ENCODE measurements at places on chromosomes 5 and 9.

DNA sequence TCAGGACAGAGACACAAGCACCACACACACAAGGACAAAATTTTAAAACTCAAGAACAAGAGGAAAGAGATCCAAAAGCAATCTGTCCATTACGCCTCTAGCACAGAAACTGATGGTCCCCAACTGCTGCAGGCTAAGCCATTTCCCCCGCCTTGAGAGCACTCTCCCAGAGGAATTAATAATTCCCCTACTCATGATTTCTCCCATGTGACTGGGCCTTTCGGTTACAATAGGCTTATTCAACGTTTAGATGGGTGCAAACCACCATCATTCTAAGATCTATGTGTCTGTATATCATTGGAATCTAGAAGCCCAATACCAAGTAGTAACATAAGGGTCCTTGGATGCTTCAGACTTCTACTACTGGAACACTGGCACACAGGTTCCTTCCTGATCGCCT lies 18.8 kb downstream of the BRD8 start:
- no peak for DNase-seq

DNA sequence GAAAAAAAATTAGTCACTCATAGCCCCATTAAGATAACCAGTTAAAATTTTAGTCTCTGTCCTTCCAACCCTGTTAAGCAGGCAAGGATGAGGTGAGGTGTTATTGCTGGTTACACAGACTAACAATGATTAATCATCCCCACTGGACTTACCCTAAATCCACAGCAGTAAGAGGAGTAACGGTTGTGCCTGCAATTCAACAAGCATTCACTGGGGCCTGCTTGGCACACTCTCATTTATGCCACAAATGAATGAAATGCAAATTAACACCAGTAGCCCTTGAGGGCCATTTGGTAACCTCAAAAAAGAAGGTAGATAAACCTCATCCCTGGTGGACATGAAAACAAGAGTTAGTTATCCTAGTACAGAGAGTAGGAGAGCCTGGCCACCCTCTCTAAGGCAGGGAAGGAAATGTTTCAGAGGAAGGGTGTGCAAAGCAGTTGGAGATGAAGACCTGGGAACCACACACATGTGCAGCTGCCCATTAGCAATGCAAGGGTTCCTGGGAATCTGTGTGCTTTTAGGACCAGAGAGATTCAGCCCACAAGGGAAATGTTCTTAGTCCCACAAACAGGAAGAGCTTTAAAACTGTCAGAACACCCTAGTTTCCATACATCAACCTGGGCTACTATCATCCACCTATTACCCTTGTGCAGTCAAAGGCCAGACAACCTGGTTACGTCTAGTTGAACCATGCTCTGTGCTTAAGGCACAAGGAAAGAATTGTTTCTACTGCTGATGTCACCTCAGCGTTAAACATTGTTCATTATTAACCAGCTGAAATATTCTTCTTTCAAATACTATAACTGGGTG lies 7.7 kb downstream of the LHFPL2 start:
- no peak for DNase-seq

DNA sequence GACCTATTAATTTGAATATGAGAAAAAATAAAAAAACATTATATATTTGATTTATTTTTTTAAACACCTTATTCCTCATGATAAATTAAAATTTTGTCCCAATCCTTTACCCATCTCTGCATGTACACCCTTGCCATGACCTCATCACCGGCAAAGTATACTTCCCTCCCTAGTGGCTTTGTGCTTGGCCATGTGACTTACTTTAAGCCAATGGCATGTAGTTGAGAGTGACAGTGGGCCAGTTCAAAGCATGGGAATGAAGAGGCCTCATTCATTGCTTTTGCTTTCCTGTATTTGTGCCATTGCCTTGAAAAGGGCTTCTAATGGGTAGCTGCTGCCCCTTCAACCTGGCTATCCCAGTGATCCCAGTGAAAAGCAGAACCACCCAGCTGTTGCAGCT lies 31.2 kb downstream of the C9 start:
- DNase-seq: no peak

GRCh38 chr5:169150108-169150507 lies 150.8 kb downstream of the SLIT3 start:
- no peak for DNase-seq

DNA sequence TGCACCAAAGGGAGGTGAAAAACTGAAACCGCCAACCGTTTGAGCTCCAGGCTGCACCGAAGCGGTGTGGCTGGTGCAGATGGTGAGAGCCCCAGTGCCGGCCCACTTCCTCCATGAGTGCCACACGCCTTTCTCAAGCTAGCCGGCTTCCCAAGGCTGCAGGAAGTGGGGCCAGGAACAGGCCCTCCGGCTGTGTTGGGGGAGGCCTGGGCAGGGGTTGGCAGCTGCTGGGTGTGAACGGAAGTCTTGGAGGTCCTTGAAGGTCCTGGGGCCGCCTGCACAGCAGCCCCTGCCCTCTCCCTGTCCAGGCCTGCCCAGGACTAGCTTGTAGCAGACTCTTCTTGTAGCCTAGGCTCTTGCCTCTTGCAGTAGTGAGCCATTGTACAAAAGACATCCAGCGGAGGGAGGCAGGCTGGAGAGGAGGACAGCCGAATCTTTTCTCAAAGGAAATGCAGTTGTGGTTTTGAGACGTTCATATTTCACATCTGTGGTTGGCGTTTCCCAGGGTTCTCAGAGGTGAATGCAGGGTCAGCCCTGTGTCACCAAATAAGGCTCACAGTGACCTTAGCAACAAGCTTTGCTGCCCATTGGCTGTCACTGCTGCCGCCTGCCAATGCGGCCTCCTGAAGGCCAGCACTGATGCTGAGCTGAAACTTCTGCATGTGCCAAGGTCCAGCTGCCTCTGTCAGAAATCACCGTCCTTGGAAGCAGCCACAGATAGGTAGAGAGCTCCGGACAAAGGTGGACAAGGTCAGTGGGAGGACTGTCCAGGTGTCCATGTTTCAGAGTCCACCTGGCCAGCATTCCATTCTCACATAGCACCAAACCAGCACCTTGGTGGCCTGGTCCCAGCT lies 23.9 kb downstream of the IRF1 start:
- DNase-seq: peak; percentile 41

- DNase-seq: no peak
These were observed 353.9 kb upstream of the MEF2C start for GRCh38 chr5:89236900-89237299.

DNA sequence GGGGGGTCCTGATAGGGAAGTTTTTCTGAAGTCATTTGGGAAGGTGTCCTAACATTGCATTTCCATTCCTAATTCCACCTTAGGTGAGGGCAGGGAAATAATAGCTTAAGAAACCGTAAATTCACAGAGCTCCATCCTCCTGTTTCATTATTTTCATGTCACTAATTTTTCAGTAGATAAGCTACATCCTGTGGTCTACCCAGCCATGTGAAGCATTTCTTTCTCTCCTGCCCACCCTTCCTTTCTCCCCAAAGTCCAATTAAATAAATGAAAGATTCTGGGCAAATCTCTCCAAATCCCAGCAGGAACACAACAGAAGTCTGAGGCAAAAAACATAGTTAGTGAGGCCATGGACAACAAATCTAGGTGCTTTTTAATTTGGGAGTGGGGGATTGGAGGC lies 95.1 kb upstream of the ERBIN start:
- no peak for DNase-seq

GRCh38 chr9:106885451-106885850 lies 22.5 kb downstream of the ZNF462 start:
- no peak for DNase-seq

GRCh38 chr5:73391441-73391881 lies 57.1 kb downstream of the FOXD1 start:
- DNase-seq: no peak

GRCh38 chr9:96498796-96499195 lies 48.8 kb downstream of the HABP4 start:
- no peak for DNase-seq

DNA sequence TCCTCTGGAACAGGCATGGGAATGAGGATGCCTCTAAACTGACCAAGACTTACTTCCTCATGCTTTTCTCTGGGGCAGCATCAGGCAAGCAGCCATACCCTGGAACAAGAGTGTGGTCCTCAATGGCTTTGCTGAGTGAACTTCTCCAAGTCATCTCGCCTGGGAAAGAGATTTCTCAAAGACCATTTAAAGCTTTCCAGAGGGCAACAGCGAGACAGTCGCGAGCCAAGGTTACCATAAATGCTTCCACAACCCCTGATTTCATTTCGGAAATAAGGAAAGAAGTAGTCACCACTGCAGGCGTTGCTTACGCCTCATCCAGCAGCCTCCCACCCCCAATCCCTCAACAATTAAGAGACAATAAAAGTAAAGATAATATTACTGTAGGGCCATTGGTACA lies 1.1 kb upstream of the SNCAIP start:
- DNase-seq: no peak

DNA sequence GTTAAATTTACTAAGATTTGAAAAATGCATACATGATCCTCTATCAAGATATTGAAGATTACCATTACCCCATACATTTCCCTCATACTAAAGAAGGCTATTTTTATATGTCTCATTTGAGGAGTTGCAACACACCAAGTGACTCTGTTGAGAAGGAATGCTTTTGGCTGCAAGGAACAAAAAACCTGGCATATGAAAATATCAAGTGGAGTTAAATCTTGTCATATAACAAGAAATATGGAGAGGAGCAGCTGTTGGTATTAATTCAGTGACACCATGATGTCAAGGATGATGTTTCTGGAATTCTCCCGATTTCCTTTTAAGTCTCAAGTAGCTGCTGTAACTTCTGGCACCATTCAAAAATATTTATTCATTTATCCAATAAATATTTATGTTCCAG lies 193.8 kb downstream of the CSNK1G3 start:
- DNase-seq: no peak

- peak; percentile 34 for DNase-seq
These were observed 10.5 kb upstream of the GALNT10 start for GRCh38 chr5:154179846-154180710.

GRCh38 chr5:172954751-172955159 lies 4.5 kb upstream of the RPL26L1 start:
- no peak for DNase-seq

DNA sequence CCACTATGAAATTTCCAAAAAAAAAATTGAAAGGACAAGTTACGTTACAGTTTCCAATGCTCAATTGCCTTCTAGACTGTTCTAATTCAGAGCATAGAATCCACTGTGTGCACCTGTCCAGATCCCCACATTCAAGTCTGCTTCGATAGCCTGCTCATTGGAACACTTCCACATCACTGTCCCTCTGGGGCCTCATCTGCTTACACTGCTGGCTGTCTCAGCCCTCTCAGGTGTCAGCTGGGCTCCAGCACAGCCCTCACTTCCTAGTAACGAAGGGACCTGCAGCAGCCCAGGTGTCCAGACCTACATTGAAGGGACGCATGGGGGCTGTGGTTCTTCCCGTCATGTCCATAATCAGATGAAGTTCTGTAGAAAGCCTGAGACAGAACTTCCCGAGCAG lies 94.3 kb upstream of the EMB start:
- DNase-seq: no peak

- DNase-seq: no peak
These were observed 21.5 kb downstream of the XPA start for GRCh38 chr9:97675655-97676054.

GRCh38 chr9:31908158-31908890 lies 476.1 kb upstream of the ACO1 start:
- no peak for DNase-seq

GRCh38 chr5:124825983-124826337 lies 79.5 kb upstream of the ZNF608 start:
- DNase-seq: no peak

- no peak for DNase-seq
These were observed 51.5 kb downstream of the MTMR12 start for GRCh38 chr5:32261198-32261597.

DNA sequence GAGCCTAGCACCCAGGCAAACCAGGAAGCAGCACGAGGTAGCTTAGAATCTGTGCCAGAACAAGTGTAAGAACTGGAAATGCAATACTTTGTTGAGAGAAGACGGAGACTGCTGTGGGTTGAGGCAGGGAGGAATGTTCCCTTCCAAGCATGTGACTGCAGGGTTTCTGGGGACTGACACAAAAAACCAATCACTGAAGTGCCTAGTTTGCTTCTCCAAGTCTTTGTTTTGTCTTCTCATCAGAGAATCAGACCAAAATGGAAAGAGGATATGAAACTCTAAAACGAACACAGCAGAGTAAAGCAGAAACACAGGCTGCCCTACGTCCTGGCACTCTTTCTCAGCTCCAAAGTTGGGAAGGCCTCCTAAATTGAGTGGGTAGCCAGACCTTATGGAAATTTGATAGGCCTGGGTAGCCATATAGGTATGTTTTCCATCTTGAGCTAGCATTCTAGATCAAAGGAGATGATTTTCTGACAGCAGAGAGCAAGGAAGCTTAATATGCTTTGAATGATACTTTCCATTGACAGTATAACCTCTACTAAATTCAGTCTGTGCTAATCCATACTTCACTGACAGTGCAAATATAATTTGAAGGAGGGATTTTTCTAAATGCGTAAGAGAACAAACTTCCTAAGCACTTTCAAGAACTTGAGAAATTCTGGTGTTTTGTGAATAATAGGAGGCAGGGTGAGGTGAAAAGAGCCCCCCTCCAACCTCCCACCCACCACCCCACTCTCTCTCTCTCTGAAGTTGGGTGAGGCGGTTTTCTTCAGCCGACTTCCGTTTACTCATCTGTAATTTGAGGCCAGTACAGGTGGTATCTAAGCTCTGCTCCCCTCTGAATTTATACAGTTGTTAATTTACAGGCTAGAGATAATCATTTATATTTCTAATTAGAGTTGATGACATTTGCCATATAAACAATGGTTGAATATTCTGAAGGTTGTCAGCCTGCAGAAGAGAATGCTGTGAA lies 5.5 kb downstream of the ADRB2 start:
- no peak for DNase-seq

GRCh38 chr5:133401731-133402347 lies 210.5 kb downstream of the FSTL4 start:
- no peak for DNase-seq
